ENCODE measurements at places on chromosomes 1 and 21.
A peak's percentile ranks its signal among the peaks of the same experiment; 100 is the strongest.

DNA sequence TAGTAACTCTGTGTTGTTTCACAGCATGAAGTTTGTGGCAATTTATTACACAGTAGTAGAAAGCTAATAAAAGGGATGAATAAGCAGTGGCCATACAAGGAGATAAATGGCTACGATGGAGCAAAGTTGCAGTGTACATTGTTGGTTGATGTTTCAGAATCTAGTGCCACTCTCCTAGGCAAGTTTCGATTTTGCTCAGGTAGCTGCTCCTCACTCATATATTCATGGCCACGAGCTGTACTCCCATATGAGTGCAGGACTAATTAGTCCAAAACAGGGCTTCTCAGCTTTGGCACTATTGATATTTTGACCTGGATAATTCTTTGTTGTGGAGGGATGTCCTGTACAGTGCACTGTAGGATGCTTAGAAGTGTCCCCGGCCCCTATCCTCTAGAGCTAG, 30.0 kb upstream of the ATP1A1 start:
- no peak for DNase-seq

- DNase-seq, result no peak
Observed at GRCh38 chr21:34636961-34637360, 22.0 kb upstream of the RCAN1 start.

GRCh38 chr1:170993717-170994116, 58.4 kb downstream of the MROH9 start:
- no peak for DNase-seq

DNA sequence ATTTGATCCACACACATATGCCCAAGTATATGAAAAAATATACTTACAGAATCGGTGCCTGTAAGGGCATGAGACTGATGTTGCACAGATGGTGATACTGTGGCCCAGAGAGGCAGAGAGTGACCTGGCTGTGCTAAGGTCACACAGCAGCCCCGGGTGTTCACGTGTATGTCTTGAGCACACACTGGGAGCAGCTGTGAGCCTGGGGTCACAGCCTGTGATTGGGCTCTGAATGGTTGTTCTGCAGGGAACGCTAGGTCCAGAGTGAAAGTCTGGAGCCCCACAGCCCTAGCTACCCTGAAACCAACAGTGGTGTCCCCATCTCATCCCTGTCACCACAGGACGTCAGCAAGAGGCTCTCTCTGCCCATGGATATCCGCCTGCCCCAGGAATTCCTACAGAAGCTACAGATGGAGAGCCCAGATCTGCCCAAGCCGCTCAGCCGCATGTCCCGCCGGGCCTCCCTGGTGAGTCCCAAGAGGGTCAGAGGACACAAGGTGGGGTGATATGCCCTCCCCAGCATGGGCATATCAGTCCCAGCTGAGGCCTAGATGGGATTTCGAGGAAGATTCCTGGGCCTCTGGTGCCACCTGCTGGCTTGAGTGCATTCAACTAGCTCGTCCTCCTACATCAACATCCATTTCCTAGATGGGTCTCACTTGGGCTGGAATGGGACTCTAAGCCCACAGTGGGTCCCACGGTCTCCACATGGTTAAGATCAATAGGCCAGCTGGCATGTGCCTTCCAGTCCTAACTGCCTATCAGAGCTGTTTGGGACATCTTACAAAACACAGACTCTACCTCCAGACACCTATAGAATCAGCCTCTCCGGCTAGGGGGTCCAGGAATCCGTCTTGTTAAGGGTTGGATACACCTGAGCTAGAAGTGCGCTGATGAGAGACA, 19.7 kb downstream of the CDK18 start:
- no peak for DNase-seq

- peak; percentile 51 for DNase-seq
Observed at GRCh38 chr21:32819694-32820093, 48.1 kb upstream of the PAXBP1 start.
